Esophagus squamous epithelium (tissue), 5 donors: ENCODE measurements at places on chromosomes 5 and 9.

- no peak for DNase-seq
Observed at GRCh38 chr5:6652025-6652424, 18.8 kb downstream of the SRD5A1 start.

DNA sequence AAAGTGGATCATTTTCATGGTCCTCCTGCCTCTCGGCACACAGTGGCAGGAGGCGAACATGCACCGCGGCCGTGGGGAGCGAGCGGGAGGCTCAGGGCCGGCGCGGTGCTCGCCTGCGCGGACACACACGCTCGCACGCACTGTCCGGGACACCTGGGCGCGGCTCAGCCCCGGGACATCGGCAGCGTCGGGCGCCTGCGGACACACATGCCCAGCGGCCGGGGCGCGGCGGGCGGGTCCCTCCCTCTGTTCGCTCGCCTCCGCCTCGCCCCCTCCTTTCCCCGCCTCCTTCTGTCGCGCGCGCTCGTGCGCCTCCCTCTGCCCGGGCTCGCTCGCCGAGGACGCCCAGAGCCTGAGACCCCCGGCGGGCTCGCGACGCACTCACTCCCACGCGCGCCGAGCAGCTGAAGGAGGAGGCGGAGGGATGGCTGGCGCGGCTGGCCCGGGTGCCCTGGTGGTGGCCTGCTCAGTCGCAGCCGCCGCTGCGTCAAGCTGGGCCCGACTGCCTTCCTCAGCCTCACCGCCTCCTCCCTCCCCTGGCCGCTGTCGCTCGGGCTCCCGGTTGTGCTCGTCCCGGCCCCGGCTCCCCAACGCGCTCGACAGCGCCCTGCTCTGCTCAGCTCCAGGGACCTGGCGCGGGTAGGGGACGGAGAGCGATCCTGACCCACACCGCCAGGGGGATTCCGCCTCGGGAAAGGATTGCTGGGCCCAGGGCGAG lies at the start of gene FRMD3:
Gene FRMD3, minus strand, starts transcription at position 230 of the 718 bp plus-strand sequence. Its CDS starts 170 bp downstream, at position 60.
- no peak for DNase-seq

GRCh38 chr9:107178293-107178692 lies 104.8 kb upstream of the RAD23B start:
- no peak for DNase-seq

DNA sequence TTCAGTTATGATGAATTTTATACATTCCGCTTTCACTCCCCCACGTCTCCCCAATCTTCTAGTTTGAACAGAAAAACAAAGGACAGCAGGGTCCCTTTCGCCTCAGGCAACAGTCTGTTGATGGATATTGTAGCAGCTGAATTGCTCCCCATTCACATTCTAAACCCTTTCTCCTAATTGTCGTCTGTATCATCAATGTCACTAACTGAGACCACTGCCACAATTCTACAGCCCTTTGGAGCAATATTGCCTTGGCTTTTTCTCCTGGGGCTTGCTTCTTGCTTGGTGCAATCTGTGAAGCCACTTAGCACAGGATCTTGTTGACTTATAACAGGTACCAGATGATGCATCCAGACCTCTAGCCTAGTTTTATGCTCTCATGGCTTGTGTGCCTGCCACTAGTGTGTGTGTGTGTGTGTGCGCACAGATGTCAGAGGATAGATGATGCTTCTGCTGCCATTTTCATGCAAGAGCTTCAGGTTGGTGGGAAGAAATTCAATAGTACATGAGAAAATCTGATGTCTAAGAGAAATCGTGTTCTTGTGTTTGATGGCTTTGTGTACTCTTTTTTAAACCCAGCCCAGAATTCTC lies 195.2 kb upstream of the ISL1 start:
- no peak for DNase-seq

DNA sequence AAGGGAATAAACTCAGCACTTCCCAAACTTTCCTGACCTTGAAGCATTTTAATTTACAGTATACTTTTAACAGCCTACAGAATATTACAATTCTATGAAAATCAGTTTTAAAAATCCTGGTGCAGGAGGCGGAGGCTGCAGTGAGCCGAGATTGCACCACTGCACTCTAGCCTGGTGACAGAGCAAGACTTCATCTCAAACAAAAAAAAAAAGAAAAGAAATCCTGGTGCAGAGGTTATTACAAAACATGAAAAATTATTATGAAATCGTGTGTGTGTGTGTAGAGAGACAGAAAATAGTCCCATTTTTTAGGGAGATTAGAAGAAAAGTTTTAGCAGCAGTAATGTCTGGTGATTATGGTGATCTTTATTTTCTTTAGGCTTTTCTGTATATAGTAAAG lies 26.9 kb downstream of the GOLPH3 start:
- DNase-seq = no peak

GRCh38 chr5:353612-354580 lies 32.4 kb downstream of the AHRR start:
- no peak for DNase-seq

- no peak for DNase-seq
Observed at GRCh38 chr9:18550286-18550685, 76.3 kb downstream of the ADAMTSL1 start.

- DNase-seq = no peak
Observed at GRCh38 chr5:143262393-143263174, 140.9 kb downstream of the NR3C1 start.

DNA sequence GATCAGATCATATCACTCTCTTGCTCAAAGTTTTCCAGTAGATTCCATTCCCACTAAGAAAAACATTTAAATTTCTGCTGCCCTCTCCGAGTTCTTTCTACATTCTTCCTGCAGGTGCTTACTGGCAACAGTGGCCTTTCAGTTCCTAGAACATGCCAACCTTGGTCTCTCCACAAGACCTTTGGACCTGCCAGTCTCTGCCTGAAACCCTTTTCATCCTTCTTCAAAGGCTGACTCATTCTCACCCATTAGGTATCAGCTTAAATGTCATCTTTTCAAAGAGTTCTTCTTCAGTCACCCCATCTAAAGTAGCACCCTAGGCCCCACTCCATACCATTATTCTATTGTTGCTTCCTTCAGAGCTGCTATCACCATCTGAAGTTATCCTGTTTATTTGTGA lies 21.8 kb downstream of the PPIC start:
- no peak for DNase-seq

DNA sequence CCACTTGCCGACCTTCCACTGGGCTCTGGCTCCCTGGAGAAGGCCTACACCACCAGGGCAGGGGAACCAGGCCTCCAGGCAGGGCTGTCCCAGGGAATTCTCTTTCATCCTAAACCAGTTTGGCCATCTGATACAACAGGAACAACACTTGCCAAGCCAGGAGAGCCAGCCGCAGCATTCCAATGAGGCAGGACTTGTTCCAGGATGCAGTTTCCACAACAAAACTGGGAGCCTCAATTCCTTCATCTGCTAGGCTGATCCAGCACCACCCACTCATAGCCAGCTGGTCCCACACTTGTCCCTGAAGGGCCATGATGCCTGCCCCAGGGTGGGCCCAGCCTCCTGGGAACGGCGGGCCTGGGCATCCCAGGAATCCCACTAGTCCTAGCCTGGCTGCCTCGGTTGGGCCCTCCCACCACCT lies 26.0 kb downstream of the BICD2 start:
- no peak for DNase-seq

- no peak for DNase-seq
Observed at GRCh38 chr5:63128018-63128417, 549.4 kb downstream of the LRRC70 start.

DNA sequence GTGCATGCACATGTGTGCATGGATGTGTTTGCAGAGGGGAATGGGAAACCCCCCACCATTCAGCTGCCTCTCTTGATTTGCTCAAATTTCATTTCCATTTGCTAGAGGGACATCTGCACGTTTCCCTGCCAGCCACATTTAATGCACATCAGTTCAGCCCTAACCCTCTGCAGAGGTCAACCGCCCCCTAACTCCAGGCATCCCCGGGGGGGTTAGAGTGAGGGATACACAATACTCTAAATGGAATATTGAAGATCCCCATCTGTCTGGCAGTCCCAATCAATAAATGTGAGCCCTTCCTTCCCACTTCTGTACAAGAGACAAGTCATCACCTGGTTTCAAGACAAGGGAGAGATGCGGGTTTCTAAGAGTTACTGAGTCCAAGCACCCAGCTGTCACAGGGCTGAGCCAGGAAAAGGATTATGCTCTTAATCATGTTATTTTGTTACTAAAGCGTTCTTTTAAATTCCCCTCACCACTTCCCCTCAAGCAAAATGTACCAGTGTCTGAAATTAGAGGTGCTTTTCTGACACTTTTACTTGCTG lies 134.1 kb downstream of the SEMA6A start:
- DNase-seq = no peak

DNA sequence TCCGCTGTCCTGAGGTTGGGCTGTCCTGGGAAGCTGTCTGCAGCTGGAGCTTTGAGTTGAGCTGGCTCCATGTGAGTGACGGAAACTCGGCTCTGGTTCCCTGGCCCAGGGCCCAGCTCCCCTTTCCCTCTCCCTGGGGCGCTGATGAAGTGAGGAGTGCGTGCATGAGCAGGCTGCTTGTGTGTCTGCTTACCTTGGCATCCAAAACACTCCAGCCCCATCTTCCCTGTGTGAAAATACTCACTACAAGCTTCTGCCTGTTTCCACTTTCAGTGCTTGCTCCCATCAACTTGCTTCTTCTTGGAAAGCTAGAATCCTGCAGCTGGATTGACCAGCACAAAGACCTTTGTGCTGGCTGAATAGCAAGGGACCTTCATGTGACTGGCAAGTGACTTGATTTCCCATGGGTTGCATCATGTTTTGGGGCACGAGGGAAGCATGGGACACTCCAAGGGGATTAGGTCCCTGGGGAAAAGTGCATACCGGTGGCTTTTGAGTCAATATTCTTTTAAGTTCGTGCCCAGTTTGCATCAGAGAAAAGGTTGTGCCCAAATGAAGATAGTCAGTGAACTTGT lies 198.1 kb downstream of the GADD45G start:
- DNase-seq = no peak

- DNase-seq = no peak
Observed at GRCh38 chr9:115804206-115804605, 349.4 kb upstream of the PAPPA start.

DNA sequence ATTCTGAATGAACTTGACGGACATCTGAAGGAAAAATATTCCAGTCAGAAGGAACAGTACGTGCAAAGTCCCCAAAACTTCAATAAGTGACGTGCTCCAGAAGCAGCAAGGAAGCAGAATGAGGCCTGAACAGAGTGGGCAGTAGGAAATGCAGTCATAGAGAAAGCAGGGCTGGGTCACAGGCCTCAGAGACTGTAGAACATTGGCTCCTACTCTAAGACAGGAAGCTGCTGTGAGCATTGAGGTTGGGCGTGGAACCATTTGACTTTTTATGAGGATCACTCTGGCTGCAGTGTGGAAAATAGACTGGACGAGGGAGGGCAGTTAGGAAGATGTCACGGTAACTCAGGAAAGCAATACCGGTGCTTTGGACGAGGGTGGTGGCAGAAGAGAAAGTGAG lies 64.0 kb downstream of the DOCK8 start:
- no peak for DNase-seq

DNA sequence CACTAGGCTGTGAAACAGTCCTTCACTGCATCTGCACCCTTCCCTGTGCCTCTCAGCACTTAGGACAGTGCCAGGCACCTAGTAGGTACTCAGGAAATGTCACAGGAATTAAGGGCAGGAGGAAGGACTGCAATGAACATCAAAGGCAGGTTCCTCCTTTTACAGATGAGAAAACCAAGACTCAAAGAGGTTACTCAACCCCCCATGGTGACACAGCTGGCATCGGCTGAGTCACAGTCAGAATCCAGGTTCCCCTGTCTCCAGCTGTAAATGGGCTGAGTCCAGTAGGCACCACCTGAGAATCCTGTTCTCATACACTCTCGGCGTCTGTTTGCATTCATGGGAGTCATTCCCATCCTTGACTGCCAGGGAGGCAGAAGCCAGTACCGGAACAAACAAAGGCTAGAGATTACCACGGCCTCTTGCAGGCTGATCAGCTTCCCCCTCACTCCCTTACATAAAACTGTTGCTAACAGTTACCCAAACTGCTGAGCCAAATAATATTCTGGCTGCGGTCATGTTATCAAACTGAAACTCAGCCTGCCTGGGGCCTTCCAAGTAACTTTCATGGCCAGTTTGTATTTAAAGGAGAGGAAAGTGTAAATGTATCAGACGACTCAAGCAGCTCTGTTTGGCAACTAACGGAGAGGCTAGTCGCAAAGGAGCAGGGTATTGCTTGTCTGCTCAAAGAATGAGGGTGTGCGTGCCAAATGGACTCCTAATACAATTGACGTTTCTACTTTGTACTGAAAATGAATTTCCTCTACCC lies 201.7 kb downstream of the PAPPA start:
- DNase-seq = no peak

DNA sequence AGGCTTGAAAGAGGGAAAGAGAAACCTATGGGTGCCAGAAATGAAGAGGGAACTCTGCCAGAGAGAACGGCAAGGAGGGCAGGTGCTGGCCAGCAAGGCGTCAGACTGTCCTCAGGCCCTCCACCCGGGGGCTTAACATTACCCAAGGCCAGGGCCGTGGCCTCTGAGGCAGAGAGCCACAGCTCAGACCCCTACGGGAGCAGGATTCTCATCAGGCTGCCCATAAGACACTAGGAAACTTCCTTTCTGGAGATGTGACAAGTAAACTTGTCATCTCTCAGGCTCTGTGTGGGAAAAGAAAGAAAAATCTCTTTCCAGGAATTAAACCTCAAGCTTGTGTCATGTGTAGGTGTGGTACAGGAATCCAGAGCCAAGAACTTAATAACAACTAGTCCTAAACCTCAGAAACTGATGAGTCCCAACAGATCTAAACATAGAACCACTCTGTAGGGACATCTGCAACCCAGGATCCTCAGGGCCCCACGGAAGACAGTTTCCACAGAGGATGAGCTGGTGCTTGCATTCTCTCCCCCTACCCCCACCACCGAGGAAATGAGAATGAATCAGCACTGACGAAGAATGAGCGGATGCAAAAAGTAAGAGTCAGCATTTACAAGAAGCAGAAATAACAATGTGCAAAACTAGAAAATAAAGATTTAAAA lies 74.3 kb downstream of the DCP2 start:
- no peak for DNase-seq

GRCh38 chr9:21095561-21095960 lies 17.8 kb upstream of the IFNB1 start:
- no peak for DNase-seq

DNA sequence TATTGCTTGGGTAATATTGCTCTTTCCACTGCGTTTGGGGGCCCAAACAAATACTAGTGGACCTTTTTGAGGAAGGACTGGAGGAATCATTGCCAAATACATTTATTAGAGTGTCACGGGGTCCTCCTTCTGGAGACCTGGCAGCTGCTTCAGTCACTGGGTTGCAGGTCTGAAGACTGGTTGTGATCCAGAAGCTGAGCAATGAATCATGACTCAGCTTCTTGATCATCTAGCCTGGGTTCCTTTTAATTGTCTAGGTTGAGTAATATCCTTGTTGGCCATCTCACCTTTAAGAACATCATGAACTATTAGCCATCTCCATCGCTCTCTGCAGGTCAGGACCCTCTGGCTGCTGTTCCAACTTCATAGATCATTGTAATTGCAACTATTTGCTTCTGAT lies 15.4 kb upstream of the UBAP1 start:
- no peak for DNase-seq

GRCh38 chr9:73143711-73144328 lies 7.8 kb upstream of the ANXA1 start:
- no peak for DNase-seq

GRCh38 chr5:137147346-137147745 lies 351.8 kb downstream of the SPOCK1 start:
- DNase-seq = no peak

- DNase-seq = no peak
Observed at GRCh38 chr9:136858844-136859757, 7.0 kb downstream of the MAMDC4 start.
